ENCODE measurements at places on chromosomes 7 and 10.

- DNase-seq: no peak
Measured at GRCh38 chr10:31061941-31062340, 30.3 kb upstream of the ZNF438 start.

GRCh38 chr10:13684252-13684791, 97.6 kb downstream of the PRPF18 start:
- no peak for DNase-seq

DNA sequence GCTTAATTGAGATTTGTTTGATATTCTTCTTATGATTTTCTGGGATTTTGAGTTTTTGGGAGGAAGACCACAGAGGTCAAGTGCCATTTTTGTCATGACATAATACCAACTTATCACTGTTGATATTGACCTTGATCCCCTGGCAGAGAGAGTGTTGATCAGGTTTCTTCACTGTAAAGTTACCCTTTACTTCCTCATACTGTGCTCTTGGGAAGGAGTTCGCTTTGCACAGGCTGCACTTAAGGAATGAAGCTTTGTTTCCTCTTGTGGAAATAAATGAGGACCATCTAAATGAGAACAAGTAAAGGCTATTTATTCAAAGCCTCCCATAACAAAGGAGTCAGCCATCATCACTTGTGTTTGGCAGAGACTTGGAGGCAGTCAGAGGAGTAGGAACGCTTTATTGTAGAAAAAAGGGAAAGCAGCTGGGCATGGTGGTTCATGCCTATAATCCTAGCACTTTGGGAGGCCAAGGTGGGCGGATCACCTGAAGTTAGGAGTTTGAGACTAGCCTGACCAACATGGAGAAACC, 16.1 kb downstream of the ST7 start:
- no peak for DNase-seq

GRCh38 chr7:47661051-47661714, 79.3 kb upstream of the TNS3 start:
- no peak for DNase-seq

- DNase-seq: no peak
Measured at GRCh38 chr10:35352512-35352911, 16.2 kb downstream of the CCNY start.

DNA sequence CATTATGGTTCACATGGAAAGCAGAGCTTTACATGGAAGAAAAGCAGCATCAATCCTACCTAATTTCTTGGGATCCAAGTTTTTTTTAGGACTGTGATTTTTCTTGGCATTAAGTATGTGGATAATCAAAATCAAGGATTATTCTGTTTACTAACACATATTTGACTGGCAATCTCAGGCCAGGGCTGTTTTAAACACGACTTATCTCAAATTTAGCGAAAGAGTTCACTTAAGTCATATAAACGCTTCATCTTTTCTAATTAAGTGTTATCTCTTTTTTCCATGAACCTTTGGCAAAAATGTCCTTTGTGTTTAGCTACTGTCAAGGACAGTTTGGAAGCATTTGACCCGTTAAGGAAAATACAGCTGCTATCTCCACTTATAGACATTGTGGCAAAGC, 92.0 kb downstream of the GNAI1 start:
- no peak for DNase-seq

- DNase-seq: peak; percentile 80
Measured at GRCh38 chr10:119306514-119306951, 99.2 kb downstream of the GRK5 start.

DNA sequence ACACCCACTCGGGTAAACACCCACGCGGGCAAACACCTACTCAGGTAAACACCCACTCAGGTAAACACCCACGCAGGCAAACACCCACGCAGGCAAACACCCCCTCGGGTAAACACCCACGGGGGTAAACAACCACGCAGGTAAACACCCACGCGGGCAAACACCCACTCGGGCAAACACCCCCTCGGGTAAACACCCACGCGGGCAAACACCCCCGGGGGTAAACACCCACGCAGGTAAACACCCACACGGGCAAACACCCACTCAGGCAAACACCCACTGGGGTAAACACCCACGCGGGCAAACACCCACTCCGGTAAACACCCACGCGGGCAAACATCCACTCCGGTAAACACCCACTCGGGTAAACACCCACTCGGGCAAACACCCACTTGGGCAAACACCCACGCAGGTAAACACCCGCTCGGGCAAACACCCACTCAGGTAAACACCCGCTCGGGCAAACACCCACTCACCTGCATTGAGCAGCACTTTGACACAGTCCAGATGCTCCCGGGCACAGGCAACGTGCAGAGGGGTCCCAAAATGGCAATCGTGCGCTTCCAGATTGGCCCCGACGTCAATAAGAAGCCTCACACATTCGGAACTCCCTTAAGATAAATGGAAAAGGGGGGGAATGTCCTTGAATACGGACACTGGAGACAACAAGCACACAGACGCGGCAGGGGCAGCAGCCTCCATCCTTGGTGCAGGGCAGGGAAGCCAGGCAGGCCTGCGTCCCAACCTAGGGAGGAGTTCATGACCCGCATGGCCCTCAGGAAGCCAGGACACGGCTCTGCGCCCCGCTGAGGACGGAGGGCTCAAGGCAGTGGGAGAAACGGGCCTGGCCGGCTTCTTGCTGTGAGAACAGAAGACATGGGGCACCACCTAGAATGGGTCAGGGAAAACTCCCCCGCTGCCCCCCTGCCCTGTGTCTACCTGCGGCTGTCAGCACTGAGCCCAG, 17.6 kb downstream of the ASB13 start:
- no peak for DNase-seq
